Islet precursor cell (in vitro differentiated cells): ENCODE measurements at places on chromosomes 3 and 15.

DNA sequence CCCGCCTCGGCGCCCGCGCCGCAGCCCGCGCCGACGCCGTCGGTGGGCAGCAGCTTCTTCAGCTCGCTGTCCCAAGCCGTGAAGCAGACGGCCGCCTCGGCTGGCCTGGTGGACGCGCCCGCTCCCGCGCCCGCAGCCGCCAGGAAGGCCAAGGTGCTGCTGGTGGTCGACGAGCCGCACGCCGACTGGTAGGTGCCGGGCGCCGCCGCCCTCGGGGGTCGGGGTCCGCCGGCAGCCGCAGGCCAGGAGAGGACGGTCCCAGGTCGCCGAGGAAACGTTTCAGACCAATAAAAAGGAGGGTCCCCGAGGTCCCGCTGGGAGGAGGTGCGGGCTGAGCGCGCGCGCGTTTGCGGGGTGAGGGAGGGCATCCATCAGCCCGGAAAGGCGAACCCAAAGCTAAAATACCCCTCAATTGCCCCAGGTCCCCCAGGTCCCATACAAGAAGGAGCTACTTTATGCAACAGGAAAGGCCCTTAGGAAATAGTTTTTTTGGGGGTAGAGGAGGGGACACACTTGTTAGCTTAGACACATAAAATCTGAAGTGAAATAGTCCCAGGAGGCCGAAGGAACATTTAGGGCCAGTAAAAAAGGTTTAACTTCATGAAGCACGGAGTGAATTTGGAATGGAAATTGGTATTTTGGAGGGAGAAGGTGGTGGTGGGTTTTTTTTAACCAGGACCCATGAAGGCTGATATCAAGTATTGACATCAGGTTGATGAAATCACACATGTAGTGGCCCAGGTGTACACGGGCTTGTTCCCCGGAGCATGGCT is 739 bp downstream of the SYN2 start:
- peak; percentile 76 for DNase-seq

- DNase-seq, result no peak
Observed at GRCh38 chr3:134387293-134387692, 13.0 kb upstream of the AMOTL2 start.

DNA sequence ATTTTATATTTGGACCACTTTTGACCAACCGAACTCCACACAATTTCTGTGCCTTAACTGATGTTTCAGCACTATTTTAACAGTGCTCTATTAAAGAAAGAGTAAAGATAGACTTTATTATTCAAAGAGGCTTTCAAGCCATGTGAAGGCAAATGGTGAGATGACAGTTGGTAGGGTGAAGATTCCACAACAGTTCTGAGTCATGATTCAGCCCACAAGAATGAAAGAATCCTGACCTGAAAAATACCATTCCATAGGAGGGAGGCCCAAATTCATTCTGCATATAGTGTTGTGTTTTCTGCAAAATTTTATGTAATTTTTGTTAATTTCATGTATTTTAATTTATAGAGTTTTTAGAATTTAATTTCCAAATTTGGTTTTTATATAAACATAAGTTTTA is 135.6 kb upstream of the STAC start:
- no peak for DNase-seq

GRCh38 chr3:73966733-73967132 is 342.0 kb upstream of the PDZRN3 start:
- DNase-seq, result no peak

GRCh38 chr3:155178810-155179436 is 98.8 kb downstream of the MME start:
- no peak for DNase-seq

GRCh38 chr15:33243393-33243792 is 48.9 kb upstream of the FMN1 start:
- no peak for DNase-seq

GRCh38 chr15:83449250-83449671 is 2.1 kb downstream of the SH3GL3 start:
- DNase-seq, result no peak

DNA sequence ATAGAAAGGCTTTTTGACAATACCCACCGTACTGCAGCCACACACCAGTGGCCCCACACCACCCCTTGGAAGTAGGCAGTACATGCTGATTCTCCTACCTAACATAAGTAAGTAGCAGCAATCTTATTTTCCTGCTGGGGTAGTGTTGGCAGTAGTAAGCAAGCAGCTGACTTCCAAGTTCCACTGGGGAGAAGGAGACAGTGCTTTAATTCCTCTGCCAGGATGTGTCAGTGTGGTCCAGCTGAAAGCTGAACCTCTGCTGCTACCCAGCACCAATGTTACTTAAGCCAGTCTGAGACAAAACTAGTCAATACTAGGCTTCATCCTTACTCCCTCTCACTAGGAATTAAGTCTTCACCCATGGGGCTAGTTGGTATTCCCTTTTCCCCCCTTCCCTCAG is 74.7 kb downstream of the DZIP3 start:
- no peak for DNase-seq

DNA sequence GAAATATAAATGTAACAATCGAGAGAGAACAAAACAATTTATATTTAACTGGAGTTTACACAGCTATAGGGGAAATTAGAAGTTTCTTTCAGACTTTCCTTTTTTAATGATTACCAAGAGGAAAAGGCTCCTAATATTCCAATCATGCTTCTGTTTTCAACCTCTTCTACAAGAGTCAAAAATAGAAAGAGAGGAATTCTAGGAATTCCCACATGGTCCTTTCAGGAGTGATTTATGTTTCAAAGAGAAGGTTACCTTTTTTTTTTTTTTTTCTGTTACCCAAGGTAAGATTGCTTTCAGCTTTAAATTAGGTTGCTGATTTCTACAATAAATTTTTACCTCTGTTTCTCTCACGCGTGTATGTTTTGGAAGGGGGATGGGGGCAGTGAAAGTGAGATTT is 355.3 kb upstream of the DCBLD2 start:
- DNase-seq, result no peak

GRCh38 chr3:179949412-179949811 is 87.3 kb downstream of the PEX5L start:
- DNase-seq, result no peak

GRCh38 chr3:56693750-56694149 is 10.7 kb upstream of the TASOR start:
- no peak for DNase-seq

DNA sequence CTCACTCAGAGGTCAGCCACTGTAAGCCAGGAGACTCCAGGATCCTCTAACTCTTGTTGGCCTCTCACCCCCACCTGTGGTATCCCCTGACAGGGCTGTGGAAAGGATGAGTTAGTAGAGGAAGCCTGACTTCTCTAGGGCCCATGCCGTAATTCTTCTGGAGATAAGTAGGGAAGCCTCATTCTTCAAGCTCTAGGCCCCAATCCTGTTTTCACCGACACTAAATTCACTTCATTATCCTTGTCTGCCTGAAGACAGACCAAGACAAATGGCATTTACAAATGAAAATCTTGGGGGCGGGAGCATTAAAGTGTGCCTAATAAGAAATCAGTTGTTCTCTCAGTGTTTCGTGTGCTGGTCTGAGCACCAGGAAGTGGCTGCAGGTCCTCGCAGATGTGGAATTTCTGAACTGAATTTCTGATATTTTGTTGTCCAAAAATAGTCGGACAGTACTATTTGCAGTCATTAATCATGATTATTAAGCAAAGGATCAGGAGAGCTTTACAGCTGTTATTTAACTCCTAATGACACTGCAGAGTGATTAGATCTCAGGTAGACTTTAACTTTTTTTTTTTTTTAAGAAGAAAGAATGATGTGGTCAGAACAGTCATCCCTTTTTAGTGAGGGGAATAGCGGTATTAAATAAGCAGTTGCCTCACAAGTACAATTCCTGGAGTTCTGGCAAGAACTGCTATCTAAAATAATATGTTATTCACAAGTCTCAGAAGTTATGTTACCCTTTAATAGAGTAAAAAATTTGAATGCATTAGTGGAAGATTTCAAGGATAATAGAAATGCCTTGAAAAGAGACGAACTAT is 58.4 kb downstream of the RBMS3 start:
- DNase-seq, result no peak

- no peak for DNase-seq
Observed at GRCh38 chr3:23455775-23456174, 252.6 kb downstream of the UBE2E2 start.

DNA sequence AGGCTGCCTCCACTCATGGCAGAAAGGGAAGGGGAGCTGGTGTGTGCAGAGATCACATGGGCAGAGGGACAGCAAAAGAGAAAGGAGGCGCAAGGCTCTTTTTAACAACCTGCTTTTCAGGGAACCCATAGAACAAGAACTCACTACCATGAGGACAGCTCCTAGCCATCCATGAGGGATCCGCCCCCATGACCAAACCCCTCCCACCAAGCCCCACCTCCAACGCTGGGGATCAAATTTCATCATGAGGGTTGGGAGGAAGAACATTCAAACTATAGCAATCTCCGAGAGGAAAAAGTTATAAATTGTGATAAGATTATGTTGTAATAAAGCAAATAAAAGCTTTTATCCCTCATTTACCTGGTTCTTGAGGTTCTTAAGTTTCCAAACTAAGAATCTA is 84.7 kb upstream of the LMCD1 start:
- DNase-seq, result no peak

DNA sequence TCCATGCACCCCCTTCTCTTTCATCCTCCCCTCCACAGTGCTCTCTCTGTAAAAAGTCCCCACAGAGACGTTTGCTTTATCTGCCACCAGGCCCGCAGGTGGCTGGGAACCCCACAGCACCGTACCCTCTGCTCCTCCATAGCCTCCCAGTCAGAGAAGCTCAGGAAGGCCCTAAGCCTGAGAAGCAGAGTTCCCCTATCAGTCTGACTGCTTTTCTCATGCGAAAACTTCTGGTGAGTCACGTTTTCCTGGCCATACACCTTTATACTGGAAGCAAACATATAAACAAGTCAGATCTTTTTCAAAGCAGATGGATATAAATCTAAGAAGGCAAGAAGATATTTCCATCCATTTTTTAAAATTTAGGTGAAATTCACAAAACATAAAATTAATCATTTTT is 51.5 kb upstream of the MEF2A start:
- DNase-seq, result no peak

DNA sequence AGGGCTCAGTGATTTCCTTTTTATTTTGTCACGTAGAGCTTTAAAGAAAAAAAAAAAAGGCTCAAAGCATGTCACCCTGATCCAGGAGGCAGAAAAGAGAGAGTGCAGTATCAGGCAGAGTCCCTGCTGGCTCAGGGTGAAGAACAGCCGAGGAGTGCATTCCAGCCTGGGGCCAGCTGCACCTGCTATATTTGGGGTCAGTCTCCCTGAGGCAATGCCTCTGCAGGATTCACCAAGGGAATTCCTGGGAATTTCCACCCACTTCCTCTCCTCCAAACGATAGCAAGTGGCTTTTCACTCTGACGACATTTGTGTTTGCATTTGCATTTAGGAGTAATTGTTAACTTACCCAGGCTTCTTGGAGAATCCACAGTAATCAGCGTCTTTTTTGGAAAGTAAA is 202.9 kb upstream of the CTNNB1 start:
- DNase-seq, result peak; percentile 88

DNA sequence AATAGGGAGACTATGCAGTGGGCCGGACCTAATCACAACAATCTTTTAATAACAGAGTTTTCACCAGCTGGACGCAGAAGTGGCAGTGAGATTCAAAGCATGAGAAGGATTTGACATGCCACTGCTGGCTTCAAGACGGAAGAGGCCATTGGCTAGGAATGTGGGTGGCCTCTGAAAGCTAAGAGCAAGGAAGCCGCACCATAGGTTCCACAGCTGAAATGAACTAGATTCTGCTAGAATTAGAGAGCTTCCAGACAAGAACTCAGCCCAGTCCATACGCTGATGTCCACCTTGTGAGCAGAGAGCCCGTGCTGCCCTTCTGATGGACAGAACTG is 6.9 kb upstream of the NCBP2 start:
- no peak for DNase-seq

DNA sequence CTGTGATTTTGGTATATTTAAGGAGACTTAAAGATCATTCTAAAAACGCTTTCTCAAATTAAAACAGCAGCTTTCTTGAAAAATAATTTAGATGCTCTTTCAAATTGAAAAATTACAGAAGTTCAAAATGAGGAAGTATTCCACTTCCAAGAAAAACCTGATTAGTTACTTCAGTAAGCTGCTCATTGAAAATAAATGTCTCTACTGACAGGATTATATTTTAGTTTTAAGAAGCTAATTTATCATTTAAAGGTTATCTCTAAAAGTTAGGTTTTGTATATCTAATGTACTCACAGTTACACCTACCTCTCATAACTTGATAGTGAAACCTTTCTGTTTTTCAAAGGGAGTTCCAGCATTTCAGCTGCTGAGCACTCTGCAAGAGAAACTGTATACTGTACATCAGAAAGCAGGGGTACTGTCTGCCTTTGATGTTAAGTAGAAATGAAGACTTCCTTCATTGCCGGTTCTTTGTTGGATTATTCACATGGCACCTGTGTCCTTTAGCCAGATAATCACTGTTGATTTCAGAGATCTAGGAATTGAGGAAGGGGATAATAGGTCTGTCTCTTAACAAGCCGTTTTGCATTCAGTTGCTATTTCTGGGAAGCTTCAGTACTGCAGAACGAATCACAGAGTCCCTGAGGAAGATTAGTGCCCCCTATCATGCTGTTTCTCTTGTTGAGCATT is 161.6 kb downstream of the TCF12 start:
- DNase-seq, result no peak
